ENCODE measurements at places on chromosomes 2 and 18.

DNA sequence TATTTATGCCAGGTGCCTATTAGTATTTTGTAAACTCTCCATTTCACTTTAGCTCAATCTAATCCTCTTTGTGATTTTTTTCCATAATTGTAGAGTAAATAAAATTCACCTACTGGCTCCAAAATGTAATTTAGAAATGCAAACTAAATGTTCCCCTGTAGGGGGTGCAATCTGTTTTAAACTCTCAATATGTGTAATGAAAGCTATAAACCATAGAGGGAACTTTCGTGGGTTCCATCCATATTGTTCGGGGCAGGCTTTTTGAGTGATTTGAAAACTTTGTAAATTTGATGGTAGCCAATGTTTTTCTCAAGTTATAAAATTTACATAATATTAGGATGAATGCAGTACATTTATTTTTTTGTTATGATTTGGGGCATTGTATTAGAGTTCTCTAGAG lies 49.4 kb downstream of the TSPYL6 start:
- no peak for DNase-seq

DNA sequence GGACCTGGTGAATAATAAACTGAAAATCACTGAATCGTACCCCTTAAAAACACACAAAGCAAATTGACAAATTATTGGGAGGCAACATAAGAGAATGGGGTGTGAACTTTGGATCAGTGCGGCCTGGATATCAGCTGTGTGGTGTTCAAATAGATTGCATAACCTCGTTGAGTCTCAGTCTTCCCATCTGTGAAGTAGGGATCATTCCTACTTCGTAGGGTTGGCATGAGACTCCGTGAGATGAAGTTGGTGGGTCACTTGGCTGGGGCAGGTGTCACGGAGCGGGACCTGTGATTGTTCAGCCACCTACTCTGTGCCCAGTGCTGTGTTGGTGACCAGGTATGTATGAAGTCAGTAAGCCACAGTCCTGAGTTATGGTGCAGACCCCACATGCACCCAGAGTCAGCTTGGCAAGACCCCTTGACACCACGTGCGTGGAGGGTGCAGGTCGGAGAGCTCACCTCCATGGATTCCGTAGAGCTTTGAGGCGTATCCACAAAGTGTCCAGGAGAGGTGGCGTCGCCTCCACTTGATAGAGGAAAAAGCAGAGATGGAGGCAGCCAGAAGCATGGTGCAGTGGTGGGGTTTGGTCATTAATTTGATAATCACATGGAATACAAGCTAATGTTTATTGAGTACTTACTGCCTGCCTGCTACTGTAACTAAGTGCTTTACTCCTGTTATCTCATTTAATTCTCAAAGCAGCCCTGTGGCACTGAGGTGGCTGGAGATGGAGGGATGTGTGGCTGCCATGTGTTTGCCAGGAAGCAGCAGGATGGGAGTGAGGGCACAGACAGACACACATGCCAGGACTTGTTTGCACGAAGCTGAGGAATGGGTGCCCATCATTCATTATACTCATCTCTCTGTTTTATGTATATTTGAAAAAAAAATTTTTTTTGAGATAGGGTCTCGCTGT lies 35.8 kb downstream of the HPCAL1 start:
- DNase-seq = no peak

GRCh38 chr18:10100941-10101701 lies 187.3 kb downstream of the VAPA start:
- DNase-seq = no peak

DNA sequence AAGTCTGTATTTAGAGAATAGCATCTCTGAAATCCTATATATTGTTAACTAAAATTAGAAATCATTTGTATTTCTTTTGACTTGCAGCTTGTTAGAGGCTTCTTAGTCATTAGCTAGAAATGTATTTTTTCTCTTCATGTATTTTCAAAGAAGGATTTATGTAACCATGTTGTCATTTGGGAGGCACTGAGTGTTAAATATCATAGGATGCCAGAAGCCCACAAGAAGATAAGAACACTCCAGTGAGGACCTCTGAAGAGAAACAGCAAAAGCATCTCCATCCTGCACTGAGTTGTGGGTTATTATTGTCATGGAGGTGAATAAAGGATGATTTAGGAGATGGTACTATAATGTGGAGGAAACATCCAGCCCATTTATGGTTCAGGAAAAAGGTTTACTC lies 93.5 kb downstream of the UBE2E3 start:
- DNase-seq = no peak

DNA sequence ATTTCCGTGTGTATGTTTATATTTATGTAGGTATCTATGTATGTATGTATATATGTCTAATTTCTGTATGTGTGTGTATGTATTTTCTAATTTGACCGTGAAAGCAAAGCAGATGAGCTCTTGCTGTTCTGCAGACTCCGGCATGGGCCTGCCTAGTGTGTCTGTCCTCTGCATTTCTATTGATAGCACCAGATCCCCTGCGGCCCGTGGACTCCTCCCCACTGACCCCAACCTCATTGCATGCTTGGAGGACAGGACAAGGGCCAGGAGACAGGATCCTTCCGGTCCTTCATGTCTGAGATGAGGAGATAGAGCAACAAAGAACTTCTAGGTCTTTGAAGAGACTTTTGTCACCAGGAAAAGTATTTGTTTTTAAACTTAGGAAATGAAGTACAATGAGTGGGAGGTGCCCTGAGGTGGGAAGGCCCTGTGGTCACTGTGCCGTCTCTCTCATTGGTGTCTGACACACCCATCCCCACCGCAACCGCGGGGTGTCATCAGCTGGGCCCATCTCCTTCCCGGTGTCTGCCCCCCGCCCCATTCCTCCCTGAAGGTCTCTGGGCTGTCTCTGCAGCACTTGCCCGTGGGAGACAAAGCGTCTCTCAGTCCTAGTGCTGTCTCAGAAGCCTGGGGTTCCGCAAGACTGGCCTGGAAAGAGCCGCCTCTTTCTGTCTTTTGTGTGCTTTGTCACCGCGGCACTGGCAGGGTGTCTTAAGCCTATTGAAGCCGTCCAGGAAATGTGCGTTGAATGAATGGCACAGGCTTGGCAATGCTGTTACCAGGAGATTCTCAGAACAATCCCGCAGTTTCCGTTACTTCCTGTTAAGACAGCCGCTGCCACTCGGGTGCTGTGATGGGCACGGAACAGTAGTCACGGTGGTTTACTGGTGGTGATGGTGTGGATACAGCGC lies 216.4 kb downstream of the AGAP1 start:
- DNase-seq = no peak

- no peak for DNase-seq
Observed at GRCh38 chr18:8949206-8949605, 153.3 kb upstream of the NDUFV2 start.

DNA sequence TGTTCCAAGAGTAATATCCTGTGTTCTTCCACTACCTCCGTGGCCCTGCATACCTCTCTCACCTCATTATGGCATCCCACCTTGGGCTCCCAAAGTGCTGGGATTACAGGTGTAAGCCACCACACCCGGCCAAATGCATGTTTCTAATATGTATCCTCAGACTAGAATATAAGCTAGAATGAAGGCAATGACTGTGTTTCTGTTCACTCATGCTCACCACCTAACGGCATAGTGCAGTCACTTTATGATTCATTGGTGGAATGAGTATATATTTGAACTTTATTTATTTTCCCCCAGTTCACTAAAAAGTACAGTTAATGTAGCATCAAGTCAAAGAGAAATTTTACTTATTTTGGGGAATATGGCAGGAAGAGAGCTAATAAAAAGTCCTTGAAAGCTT lies 11.3 kb downstream of the PIGN start:
- DNase-seq = no peak
